ENCODE measurements at places on chromosomes 1 and 21.

GRCh38 chr1:203473281-203473680, 2.3 kb upstream of the PRELP start:
- no peak for DNase-seq

GRCh38 chr1:189103956-189104355, 1373.7 kb downstream of the BRINP3 start:
- DNase-seq, result no peak

DNA sequence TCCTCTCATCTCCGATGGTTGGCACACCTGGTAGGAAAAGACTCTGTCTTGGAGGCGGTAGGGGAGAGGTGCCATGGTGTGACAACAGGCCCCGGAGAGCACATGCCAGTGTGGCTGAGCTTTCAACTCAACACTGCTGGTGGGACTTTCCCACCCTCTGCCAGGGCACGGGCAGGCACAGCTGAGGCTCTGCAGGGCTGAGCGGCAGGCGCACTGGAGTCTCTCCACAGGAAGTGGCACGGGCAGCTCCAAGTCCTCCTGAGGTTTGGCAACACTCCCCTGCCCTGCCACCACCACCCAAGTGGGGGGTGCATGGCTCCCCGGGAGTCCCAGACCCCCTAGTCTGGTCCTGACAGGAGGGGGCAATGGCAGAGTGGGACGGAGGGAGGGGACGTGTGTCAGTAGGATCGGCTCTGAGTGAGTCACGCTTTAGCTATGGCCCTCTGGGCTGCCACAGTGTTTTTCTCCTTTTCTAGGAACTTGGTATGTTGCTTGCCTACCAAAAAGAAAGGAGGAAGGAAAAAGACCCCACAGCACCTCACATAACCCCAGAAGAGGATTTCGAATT, 27.3 kb upstream of the EVA1B start:
- DNase-seq, result peak; percentile 57

GRCh38 chr1:228902781-228903433, 167.6 kb downstream of the RHOU start:
- no peak for DNase-seq

DNA sequence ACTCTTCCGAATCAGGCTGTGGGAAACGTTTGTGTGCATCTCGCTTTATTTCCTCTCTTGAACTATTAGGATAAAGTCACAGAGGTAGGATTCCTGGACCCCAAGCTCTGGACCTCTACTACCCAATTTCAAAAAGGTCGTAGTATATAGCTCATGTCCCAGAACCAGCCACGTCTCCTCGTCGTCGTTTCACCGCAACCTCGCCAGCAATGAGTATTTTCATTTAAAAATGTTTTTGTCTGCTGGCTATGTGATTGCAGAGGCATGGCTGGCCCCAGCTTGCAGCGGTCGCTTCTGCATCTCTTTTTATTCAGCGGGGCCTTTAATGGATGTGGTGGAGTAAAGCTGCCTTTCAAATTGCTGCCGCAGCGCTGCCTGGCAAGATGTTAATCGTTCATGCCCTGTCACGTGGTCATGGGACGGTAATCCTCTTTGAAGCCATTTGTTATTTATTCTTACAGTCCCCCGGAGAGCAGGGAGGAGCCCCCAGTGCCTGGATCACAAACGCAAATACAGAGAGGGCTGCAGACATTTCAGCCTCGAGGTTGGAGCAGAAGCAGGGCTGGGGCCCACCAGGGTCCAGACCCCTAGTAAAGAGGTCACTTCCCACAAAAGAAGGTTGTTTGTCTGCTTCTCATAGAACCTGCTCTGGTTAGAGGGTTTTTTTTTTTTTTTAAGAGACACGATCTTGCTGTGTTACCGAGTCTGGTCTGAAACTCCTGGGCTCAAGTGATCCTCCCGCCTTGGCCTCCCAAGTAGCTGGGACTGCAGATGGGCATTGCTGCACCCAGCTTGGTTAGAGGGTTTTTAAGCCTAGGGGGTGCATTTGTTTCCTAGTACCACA, 11.6 kb upstream of the NPHP4 start:
- DNase-seq, result no peak

- no peak for DNase-seq
Measured at GRCh38 chr1:84692391-84692790, 2.1 kb upstream of the SSX2IP start.

DNA sequence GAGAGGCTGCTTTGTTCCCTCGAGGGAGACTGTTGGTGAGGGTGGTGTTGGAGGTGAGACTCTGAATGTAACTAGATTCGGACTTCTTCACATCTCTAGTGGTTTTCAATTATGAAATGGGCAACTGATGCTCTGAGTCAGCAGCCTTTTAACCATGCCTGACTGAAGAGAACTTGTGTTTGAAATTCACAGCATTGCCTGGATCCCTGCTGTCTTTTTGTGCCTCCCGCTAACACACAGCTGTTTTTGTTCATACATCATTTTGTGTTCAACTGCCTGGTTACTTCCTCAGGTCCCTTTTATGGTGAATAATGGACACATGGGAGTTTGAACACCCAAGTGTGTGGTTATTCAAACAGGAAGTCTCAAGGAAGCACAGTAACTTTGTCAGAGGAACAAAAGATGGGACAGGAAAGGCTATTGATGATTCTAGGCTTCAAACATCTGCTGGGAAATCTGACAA, 16.8 kb downstream of the LAMC1 start:
- DNase-seq, result no peak

DNA sequence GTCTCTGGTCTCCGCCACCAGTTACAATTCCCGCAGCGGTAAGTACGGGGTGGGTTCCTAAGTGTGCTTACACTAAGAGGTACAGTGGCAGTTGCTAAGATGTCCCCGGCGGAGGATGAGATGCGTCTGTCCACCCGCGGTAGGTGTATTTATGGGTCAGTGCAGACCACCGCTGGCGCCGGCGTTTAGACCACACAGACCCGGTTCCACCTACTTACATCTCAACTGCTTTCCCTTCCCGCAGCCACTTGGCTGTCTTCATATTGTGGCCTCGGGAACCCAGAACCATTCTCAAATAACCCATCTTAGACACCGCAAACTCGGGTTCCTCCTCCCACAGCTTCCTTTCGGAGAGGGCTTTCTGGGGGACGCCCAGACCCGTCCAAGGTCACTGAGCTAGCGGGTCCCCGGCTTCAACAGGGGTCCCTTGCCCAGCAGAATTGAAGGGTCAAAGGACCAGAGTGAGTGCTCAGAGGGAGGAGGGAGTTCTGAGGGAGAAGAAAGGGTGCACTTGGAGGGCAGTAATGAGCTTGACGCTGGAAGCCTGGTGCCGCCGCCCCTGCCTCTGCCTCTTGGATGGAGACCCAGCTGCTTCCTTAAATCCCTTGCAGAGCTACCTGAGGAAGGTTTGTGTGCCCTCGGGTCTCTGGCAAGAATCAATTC, 8.6 kb downstream of the NR5A2 start:
- no peak for DNase-seq

- DNase-seq, result no peak
Measured at GRCh38 chr1:1003618-1004419, 3.9 kb upstream of the HES4 start.

GRCh38 chr1:29599826-29600225, 363.5 kb downstream of the PTPRU start:
- no peak for DNase-seq

- no peak for DNase-seq
Measured at GRCh38 chr1:162412002-162412401, at the start of gene SH2D1B. Gene SH2D1B (minus strand): TSS chr1:162412136. CDS start chr1:162412016, 120 bp downstream.

- no peak for DNase-seq
Measured at GRCh38 chr1:18337757-18338156, 143.0 kb upstream of the KLHDC7A start.

DNA sequence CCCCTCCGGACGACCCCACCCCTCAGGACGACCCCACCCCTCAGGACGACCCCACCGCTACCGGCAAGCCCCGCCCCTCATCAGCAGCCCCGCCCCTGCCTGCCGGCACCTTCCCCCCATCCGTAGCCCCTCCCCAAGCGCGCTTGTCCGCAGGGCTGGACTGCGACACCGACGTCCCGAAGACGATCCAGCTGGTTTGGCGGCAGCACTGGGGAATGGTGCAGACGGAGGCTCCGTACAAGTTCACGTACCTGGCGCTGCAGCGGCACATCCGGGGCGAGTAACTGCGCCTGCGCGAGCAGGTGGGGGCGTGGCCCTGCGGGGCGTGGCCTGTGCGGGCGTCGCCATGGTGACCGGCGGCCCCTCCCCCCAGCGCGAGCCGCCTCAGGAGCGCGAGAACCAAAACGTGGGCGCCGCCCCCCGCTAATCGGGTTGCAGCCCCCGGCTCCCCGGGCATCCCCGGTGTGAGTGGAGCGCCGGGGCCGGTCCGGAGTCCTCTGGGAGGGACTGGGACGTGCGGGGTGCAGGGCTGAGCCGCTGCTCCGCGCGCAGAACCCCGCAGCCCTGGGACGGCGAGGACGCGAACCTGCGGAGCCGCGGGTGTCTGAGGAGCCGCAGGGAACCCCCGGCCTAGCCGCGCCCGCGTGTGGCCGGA, 4.9 kb downstream of the RNF223 start:
- DNase-seq, result peak; percentile 96

DNA sequence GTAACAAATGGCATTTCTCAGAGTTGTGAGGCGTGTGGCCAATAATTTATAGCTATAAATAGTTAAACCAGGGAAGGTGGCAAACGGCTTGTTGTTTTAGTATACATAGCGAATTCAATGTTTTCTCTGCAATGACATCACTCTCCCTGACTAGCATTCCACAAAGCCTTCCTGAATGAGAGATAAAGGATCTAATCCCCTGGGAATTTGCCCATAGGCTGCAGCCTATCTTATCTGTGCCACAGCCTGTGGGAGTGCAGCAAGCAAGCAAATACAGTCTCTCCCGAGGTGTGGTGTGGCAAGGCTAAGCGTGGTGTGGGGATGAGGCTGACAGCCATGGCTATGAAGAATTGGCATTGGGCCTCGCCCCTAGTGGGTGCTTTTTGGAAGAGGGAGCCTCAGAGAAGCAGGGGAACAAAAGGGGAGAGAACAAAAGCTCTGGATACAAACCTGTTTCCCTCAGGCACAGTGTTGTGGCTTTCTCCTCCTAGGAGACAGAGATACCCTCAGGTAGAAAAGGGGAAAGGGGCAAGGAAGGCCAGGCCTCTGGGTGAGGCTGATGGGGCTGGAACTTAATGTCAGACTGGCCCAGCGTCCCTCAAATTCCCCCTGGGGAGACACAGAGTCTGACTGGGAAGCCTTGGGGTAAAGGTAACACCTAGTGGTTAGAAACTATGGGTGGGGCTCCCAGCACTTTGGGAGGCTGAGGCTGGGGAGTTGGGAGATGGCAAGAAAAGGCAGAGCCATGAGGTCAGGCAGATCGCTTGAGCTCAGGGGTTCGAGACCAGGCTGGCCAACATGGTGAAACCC, 8.9 kb downstream of the TAGLN2 start:
- DNase-seq, result no peak
